ENCODE measurements at places on chromosomes 7 and 10.

GRCh38 chr10:78250313-78251015 is 216.8 kb downstream of the RPS24 start:
- H3K27me3 ChIP-seq = no peaks in the 10 kb centered on the region
- H3K4me3 ChIP-seq = no peak overlapping the region
- no peaks in the 10 kb centered on the region for H3K36me3 ChIP-seq
- H3K27ac ChIP-seq = no peak overlapping the region
- no peaks in the 10 kb centered on the region for H3K4me1 ChIP-seq
- no peak for DNase-seq

GRCh38 chr10:87960230-87960629 is 96.8 kb downstream of the PTEN start:
- no peak overlapping the region for H3K4me3 ChIP-seq
- H3K27me3 ChIP-seq = no peaks in the 10 kb centered on the region
- no peak for DNase-seq
- peaks cover 10% of the 10 kb centered on the region for H3K4me1 ChIP-seq
- H3K36me3 ChIP-seq = peaks cover 58% of the 10 kb centered on the region

DNA sequence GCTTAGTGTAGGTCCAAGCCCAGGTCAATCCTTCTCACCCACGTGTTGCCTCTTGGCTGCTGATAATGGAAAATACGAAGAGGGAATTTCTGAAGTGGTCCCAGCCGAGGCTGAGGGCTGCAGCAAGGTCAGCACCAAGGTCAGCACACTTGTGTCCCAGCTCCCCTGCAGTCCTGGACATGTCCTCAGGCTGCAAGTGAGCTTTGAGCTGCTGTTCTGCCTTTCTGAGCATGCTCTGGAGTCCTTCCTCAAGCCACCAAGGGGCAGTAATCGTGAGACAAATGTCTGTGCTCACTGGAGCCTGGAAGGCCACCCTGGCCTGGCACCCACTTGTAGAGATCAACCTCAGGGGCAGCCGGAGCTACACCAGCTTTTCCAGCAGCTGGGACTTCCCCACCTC is 28.3 kb downstream of the DRGX start:
- DNase-seq = no peak
- no peaks in the 10 kb centered on the region for H3K36me3 ChIP-seq
- H3K27me3 ChIP-seq = no peaks in the 10 kb centered on the region

GRCh38 chr7:95592570-95592969 is 3.7 kb downstream of the PDK4 start:
- peaks cover 8% of the 10 kb centered on the region for H3K36me3 ChIP-seq
- peaks cover 43% of the 10 kb centered on the region for H3K4me1 ChIP-seq
- peak overlapping the region; percentile 97 for H3K27ac ChIP-seq

DNA sequence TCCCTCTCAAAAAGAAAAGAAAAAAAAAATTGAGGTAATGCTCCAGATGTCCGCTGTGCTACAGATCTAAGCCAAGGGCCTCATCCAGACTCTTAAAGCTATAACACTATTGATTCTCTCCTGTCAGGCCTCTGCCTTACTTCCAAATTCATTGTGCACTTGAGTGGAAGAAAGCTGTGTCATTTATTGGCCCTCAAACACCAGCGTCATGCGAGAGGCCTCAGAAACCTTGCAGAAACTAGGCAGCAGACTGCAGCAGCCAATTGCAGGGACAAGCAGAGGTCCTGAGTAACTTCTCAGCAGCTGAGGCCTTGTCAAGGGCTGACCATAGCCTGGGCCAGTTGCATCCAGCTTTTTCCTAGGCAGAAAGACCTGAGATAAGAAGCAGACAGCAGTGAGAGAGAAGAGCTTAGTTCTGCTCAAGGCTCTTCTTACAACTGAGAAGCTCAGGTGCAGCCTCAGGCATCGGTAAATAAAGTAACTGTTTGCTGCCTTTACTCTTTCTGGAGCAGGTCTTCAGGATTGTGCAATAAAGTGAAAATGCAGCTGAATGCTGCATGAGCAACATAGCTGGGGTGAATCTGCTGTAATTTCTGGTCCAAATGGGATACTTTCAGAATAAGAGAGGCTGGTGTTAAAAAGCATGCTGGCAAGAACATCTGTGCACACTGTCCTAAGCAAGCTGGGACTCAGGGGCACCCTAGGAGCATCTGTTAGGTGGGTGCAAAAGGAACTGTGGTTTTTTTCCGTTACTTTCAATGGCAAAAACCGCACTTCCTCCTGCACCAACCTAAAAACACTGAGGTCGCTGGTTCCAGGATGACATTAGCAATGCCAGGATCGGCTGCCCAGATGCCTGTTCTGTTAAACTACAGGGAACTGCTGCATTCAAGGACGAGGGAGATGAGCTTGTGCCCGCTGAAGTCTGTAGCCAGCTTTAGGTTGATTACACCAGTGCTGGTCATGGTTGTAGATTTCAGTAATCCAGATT is 181.8 kb upstream of the PFKP start:
- no peaks in the 10 kb centered on the region for H3K4me1 ChIP-seq
- H3K27ac ChIP-seq = no peak overlapping the region
- DNase-seq = no peak
- no peak overlapping the region for H3K4me3 ChIP-seq

- no peak for DNase-seq
- no peaks in the 10 kb centered on the region for H3K27me3 ChIP-seq
- H3K4me3 ChIP-seq = no peak overlapping the region
- peak overlapping the region; percentile 32 for H3K27ac ChIP-seq
- H3K4me1 ChIP-seq = peaks cover 54% of the 10 kb centered on the region
- peaks cover 7% of the 10 kb centered on the region for H3K36me3 ChIP-seq
Observed at GRCh38 chr10:114376523-114376922, 27.8 kb downstream of the AFAP1L2 start.

- H3K4me1 ChIP-seq = no peaks in the 10 kb centered on the region
- no peak overlapping the region for H3K27ac ChIP-seq
- no peaks in the 10 kb centered on the region for H3K36me3 ChIP-seq
- H3K4me3 ChIP-seq = no peak overlapping the region
Observed at GRCh38 chr7:103717574-103717973, 271.6 kb upstream of the SLC26A5 start.

DNA sequence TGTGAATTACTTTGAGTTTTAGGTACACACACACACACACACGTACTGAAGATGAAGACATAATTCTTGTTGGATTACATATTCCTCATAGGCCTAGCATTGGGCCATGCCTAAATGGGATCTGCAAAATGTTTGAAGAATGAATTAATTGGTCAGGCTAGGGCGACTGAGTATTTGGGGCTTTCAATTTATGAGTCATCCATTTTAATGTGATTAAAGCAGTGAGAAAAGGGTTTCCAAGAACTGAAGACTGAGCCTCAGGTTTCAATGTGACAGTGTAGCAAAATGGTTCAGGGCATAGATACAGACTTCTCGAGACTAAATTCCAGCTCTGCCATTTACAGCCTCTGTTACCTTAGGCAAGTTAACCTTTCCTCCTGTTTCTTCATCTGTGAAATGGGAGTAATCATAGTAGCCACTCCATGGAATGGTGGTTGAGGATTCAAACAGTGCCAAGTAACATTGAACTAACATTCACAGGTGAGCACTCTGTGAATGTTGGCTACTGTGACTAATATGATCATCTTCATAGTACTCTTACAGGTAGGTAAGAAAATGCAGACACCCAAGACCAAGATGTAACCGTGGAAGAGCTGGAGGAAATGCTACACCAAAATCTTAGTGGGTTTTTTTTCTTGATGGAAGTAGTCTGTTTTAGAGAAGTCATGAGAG is 7.6 kb downstream of the BPGM start:
- no peaks in the 10 kb centered on the region for H3K27me3 ChIP-seq
- H3K4me1 ChIP-seq = peaks cover 31% of the 10 kb centered on the region
- no peak overlapping the region for H3K27ac ChIP-seq
- DNase-seq = no peak
- H3K36me3 ChIP-seq = no peaks in the 10 kb centered on the region
